Amniotic stem cell (primary cell): ENCODE measurements at places on chromosomes 11 and 22.

DNA sequence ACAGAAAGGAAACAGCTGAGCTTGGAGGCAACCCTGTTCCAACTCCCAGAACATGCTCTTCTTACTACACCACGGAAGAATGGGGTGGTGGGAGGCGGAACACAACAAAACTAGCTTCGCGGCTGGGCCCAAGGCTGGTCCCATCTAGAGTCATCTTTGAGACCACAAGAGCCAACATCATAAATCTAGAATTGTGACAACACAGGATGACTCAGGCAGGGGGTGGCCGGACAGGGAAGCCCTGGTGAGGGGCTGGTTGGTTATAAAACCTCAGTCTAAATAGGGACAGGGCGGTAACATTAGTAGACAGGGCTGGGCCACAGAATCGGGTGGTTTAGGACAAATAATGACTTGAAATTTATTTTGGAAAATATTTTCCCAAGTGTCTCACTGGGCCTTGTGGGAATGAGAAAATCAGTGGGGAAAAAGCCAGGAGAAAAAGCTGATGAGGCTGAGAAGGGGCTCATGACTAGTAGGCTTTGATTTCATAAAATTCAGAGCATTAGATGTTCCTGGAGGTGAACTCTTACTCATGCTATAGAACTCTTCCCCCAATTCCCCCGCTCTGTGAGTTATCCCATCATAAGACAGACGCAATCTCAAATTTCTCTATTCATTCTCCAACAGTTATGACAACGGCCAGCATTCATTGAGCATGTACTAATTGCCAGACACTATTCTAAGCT, 151.8 kb upstream of the TIMP3 start:
- no peak for DNase-seq

DNA sequence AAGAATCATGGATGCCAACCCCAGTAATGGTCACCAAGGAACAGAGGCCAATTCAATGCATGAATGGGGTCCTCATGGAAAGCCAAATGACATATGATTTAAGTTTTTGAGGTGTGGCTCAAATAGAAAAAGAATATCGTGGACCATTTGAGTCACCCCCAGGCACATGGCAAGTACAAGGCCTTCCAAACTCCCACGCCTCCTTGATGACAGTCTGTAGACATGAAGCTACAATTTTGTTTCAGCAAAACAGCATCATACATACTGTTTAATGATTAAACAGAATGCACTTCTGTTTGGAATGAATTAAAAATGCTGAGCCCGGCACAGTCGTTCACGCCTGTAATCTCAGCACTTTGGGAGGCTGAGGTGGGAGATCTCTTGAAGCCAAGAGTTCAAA, 7.4 kb downstream of the FADD start:
- DNase-seq, result no peak

GRCh38 chr22:29385748-29386147, 2.6 kb downstream of the AP1B1 start:
- no peak for DNase-seq

DNA sequence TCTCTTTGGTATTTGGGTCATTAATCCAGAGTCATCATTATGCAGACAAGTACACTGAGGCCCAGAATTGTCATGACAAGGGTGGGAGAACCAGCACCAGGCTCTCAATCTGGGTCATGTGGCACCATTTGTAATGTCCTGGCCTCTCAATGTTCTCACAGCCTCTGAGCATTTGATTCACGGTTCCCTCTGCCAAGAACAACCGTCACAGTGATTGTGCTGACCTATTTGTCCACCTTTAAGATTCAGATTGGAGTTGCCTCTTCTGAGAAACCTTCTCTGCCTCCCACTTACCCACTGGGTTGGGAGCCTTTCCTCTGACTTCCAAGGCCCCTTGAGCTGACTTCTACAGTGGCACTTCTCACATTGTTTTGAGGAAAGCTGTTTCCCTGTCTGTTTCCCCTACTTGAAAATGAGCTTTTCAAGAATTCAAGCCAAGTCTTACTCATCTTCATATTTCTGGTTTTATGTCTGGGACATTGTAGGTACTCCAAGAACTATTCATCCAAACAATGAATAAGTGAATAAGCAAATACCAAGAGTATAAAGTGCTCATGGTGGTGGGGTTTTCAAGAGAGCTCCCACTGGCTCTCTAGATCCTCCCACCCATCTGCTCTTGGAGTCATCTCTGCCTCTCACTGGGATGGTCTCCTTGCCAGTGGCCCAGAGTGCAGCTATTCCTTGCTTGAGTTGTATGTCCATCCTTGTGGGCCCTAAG, 126.4 kb upstream of the E2F8 start:
- no peak for DNase-seq

- DNase-seq, result no peak
Measured at GRCh38 chr11:102767800-102768199, 12.6 kb downstream of the MMP10 start.

- DNase-seq, result no peak
Measured at GRCh38 chr11:126722956-126723664, 277.5 kb downstream of the KIRREL3 start.

- no peak for DNase-seq
Measured at GRCh38 chr22:27232077-27232476, 569.5 kb downstream of the MN1 start.

- no peak for DNase-seq
Measured at GRCh38 chr22:43928468-43928867, 4.9 kb downstream of the PNPLA3 start.

DNA sequence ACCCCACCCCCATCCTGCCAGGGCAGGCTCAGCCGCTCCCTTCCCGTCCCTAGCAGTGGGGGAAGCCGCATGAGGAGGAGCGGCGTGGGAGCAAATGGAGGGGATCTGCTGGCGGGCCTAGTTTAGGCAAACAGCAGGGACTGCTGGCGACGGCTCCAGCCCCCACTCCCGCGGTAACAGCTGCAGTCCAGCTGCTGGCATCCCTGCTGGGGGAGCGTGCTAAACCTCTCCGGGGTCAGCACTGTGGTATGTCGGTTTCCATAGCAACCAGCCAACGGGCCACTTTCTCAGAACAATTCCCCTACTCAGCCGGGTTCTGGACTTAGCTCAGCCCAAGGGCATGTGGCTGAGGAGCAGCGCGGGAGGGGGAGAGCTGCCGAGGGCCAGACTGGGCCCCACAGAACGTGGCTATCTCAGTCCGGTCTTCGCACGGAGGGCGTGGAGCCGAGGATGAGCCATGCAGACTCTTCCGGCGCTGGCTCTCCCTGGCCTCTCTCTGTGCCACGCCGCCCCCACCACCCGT, 98.8 kb downstream of the PKNOX2 start:
- peak; percentile 14 for DNase-seq

DNA sequence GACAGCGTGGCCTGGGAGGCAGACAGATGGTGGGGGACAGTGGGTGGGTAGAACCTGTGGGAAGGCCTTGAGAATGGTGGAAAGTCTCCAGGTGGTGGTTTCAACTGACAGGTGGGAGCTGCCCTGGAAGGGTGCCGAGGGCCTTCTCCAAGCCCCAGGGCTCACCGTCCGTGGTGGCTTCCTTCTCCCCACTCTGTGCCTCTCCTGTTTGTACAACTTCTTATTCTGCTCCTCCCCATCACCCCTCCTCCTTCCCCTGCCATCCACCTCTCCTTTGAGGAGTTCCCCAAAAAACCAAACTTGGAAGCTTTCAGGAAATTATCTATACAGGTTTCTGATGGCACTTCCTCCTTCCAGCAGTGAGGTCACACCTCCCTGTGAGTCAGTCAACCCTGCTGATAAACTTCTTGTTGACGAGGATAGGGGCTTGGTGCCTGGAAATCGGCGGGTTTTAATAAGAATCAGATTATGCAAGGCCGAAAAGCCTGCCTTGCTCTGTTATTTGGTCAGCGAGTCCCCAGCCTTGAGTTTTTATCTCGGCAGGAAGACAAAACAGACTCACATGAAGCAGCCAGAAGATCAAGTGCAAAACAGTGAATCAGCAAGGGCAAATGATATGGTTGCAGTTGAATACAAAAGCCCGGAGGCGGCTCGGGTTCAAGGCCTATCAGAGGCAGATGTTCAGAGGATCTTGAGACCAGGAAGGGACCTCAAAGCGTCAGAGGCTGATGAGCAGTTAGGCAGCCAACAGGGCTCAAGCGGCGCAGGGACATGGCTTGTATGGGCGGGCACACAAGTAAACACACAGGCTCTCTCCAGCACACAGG, 9.5 kb upstream of the ST3GAL4 start:
- DNase-seq, result no peak

GRCh38 chr22:27984723-27985122, 65.7 kb upstream of the PITPNB start:
- no peak for DNase-seq

DNA sequence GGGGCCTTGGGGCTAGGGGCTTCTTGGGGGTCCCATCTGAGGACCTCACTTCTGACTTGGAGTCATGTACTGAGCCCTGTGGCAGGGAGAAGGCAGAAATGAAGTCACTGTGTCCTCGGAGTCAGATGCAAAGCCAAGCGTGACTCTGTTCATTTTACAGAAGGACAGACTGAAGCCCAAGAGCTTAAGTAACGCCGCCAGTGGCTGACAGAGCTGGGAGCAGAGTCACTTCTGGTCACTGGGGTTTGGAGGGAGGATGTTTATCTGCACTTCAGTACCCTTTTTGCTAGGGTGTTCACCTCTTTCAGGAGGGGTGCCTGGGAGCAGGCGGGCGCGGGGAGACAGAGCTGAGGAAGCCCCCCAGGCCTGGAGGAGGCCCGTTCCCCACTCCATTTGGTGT, 10.7 kb downstream of the CD6 start:
- no peak for DNase-seq

GRCh38 chr11:44968510-44968909, 17.8 kb upstream of the TP53I11 start:
- DNase-seq, result no peak

DNA sequence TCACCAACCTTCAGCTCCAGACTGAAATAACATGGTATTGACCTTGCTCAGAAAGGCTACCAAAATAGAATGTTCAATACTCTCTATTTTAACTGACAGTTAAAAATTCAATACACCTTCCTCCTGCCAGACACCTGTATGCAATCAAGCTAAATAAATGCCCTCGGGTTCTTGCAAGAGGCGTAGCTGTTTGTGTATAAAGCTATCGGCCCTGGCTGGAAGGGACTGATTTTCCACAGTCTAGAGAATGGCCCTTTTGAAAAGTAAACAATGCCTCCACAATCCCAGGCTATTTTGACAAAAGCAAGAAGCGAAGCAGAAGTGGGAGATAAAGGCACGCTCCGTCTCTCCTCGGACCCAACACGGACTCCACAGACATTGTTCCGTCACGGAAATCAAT, 791.2 kb downstream of the BRD1 start:
- DNase-seq, result no peak

DNA sequence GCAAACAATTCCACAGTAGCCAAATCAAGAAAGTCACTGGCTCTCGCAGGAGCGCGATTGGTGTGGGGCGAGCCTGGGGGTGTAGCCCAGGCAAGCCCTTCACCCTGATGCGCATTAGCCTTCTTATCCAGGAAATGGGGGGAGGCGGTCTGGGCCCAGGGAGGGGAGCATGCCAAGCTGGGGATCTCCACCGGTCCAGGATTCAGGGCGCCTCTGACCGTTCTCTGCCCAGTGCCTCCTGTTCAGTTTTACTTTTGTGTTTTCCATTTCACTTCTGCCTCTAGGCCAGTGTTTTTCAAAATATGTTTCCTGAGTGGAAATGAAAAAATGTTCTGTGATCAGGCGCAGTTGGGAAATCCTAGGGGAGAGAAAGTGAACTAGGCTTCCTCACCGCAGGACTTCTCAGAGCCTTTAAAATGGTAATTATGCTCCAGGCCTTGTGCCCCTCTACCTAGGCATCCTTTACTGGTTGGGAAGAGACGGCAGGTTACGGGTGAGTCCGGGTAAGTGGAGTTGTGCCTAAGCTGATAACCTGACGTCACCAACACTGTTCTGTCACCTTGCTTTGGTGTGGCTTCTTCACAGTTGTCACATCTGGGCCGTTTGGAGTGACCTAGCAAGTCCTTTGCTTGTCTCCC, 18.4 kb downstream of the LRP5 start:
- no peak for DNase-seq

- DNase-seq, result no peak
Measured at GRCh38 chr22:41240377-41241132, at the start of gene CHADL. CHADL (minus strand) TSS chr22:41240931; CDS start chr22:41240881, 50 bp downstream.

- DNase-seq, result no peak
Measured at GRCh38 chr22:37870273-37870672, 21.1 kb downstream of the EIF3L start.

GRCh38 chr22:17601031-17601430, 27.5 kb downstream of the ATP6V1E1 start:
- no peak for DNase-seq

DNA sequence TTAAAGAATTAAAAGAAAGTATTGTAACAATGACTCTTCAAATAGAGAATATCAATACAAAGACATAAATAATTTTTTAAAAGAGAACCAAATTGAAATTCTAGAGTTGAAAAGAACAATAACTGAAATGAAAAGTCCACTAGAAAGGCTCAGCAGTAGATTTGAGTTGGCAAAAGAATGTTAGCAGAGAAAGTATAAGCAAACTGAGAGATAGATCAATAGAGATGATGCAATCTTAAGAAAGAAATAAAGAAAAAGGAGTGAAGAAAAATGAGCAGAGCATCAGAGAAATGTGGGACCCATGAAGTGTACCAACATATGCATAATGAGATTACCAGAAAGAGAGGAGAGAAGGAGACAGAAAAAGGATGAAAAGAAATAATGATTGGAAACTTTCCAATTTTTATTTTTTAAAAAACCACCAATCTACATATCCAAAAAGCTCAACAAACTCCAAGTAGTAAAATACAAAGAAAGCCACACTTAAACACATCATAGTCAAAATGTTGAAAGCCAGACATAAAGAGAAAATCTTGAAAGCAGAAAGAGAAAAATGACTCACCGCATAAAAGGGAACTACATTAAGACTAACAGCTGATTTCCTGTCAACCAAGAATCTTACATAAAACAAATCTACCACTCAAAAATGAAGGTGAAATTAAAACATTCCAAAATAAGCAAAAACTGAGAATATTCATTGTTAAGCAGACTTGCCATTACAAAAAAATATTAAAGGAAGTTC, 20.9 kb downstream of the NCF4 start:
- DNase-seq, result no peak

GRCh38 chr11:12914400-12914912, 94.7 kb upstream of the RASSF10 start:
- no peak for DNase-seq

DNA sequence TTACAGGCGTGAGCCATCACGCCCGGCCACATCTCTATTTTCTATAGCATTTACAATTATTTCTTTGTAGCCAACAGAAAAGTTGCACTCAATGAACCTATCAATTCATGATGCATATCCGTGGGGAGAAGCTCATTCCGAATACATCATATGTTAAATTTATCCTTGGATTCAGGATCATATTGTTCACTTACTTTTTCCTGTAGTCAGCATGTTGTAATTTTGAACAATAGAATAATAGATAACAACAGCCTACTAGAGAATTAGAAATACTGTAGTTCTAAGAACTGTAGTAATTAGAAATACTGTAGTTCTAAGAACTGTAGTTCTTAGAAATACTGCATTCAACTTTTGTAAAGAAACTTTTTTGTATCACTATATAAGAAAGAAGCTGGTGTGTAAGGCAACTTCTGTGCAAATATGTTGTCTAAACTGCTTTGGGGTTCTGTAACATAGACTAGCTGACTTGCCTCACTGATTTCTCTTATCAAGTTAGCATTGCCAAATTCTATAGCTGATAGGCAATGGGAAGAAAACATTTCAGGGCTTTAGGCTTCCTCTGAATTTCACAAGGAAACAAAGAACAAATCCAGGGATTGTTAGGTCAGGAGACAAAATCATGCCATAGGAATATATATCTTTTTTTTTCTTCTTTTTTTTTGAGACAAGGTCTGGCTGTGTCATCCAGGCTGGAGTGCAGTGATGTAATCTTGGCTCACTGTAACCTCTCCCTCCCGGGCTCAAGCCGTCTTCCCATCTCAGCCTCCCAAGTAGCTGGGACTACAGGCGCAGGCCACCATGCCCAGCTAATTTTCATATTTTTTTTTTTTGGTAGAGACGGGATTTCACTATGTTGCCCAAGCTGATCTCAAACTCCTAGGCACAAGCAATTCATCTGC, 91.9 kb downstream of the CSTPP1 start:
- DNase-seq, result no peak
